Cerebellar cortex (tissue), 1 donor: ENCODE measurements at places on chromosomes 4 and X.

DNA sequence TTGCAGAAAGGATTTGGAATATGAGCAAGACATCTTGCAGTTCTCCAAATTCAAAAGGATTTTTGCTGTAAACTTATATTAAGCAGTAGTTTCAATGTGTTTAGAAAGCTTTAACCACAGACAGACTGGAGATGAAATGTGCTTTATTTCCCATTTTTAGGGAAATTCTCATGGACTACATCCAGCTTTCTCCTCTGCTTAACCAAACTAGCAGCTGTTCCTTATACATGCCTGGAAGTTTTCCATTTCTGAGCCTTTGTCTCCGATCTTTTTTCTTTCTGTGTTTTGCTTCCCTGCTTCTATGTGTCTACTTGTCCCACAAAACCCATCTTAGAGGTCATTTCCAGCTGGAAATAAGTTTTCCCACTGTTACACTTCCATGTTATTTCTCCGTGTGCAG, 41.6 kb downstream of the TMA16 start:
- peak; percentile 45 for DNase-seq

DNA sequence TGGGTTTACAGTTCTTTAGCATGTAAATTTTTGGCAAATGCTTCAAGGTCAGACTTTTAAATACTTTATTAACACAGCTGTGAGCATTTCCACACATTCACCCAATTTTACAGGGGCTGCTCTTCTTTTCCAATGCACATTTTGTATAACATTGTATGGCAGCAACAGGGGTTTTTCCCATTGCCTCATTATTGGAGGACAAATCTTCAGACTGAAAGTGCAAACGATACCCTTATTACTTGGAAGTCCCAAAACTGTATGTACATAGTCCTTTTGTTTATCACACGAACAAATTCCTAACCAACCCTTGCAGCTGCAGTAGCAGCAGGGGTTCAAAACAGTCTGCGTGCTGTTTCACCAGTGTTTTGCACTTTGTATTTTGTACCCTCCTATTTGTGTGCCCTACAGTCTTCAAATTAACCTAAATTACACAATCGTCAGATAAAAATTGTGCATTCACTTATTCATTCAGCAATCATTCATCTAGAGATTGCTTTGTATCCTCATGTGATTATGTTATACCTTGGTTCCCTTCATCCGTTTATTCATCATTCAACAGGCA, 330.7 kb upstream of the RASGEF1B start:
- no peak for DNase-seq

DNA sequence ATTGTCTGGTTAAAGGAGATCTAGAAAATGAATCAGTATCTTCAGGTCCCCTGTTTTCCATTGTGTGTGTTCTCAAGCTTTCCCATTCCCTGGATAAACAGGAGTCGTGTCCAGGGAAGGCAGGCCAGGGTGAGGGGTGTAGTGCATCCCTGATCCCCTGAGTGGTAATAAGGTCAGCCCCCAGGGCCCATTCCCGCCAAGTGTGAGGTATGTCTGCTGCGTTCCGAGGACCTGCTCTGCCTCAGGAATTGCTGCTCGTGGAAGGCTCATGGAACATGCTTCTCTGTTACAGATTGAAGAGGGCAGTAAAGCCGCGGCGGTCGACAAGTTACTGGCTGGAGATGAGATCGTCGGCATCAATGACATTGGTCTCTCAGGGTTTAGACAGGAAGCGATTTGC, 87.1 kb downstream of the SHROOM2 start:
- no peak for DNase-seq

DNA sequence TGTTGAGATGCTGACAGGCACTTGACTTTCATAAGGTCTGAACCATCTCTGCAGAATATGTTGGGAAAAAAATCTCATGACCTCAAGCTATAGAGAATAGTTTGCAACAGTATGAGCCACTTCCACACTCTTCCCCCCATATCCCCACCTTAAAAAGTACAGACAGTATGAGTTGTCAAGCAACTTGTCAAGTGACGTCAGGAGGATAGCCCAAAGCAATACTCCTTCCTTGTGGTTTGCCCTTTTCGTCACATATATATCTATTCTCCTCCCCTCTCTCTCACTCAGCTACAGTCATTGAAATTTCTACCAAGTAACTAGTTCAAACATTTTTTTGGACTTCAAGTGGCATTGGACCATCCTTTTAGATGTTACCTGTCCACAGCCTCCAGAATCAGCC, 67.7 kb downstream of the MCF2 start:
- DNase-seq, result peak; percentile 7

DNA sequence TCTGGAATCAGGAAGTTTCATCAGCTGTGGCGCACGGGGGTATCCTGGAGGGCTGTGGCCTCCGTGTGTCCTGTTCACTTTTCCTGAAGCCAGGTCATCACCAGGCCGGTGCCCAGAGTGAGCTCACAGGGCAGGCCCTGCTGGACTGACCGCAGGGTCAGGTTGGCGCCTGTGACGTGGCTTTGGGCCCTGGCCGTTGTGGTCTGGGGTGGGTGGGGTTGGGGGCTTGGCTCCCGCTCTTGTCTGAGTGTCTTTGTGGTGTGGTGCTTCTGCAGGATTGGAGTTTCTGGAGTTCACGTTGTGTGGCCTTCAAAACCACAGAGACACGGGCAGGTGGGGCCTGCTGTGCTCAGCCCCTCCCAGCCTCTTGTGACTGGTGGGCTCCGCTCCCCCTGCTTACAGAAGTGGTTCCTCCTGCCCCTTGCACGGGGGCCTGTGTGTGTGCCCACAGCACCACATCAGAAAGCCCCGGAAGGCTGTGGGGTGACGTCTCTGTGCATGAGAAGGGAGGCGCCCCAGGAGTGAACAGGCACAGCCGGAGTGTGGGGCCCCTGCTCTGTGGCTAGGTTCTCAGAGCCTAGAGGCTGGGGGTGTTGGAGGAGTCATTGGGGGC, 9.5 kb downstream of the RGS12 start:
- DNase-seq, result no peak

- no peak for DNase-seq
Measured at GRCh38 chrX:53115550-53115874, 21.6 kb downstream of the KANTR start.

- no peak for DNase-seq
Measured at GRCh38 chrX:67784712-67785111, 240.9 kb downstream of the AR start.

DNA sequence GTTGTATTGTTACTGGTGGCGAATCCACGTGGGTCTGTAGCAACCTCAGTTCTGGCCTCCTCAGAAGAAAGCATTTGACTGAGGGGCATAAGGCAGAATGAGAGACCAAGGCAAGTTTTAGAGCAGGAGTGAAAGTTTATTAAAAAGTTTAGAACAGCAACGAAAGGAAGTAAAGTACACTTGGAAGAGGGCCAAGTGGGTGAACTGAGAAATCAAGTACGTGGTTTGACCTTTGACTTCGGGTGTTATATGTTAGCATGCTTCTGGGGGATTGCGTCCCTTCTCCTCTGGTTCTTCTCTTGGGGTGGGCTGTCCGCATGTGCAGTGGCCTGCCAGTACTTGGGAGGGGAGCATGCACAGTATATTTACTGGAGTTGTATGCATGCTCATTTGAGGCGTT, 232.7 kb upstream of the GATB start:
- DNase-seq, result no peak

- no peak for DNase-seq
Measured at GRCh38 chr4:95198961-95199360, 349.8 kb downstream of the UNC5C start.

DNA sequence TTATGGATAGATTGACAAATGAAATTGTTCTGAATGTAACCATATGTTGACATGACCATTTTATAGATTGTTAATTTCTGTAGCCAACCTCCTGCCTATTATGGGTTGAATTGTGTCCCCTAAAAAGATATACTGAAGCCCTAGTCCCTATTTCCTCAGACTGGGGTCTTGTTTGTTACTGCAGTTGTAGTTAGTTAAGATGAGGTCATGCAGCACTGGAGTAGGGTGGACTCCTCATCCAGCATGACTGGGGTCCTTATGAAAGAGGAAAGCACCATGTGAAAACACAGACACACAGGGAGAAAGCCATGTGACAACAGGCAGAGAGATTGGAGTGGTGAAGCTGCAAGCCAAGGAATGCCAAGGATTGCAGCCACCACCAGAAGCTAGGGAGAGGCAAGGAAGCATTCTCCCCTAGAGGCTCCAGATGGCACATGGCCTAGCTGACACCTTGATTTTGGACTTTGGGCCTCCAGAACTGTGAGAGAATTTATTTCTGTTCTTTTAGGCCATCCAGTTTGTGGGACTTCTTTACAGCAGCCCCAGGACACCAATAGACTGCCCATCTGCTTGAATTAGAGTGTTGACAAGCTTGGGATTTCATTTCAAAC, 14.0 kb downstream of the MTM1 start:
- DNase-seq, result no peak

- DNase-seq, result no peak
Measured at GRCh38 chrX:78650906-78651437, 8.2 kb downstream of the RTL3 start.

GRCh38 chr4:123506011-123506695, 109.6 kb downstream of the SPRY1 start:
- no peak for DNase-seq

- no peak for DNase-seq
Measured at GRCh38 chrX:7294483-7294882, 146.5 kb upstream of the PUDP start.

- DNase-seq, result no peak
Measured at GRCh38 chr4:182828360-182829025, 88.7 kb downstream of the DCTD start.

DNA sequence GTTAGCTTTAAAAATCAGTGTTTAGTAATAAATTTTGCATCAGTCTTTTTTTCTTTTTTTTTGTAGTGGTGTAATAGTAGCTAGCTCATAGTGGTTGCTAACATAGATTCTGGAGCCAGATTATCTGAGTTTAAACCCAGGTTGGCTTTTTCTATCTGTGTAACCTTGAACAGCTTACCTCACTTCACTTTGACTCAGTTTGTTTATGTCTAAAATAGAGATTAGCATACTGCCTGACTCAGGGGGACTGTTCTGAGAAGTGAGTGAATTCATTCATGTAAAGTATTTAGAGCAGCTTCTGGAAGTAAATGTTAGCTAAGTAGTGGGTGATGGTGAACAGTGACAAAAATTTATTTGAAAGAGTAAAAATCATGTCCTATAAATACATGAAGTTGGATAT, 32.9 kb downstream of the CPEB2 start:
- DNase-seq, result no peak

GRCh38 chr4:55618546-55619143, 17.5 kb downstream of the NMU start:
- no peak for DNase-seq

GRCh38 chr4:58063404-58064160, 953.4 kb upstream of the IGFBP7 start:
- no peak for DNase-seq

- DNase-seq, result no peak
Measured at GRCh38 chr4:88843067-88843685, 145.5 kb upstream of the NAP1L5 start.

- DNase-seq, result no peak
Measured at GRCh38 chr4:40466789-40467188, 131.7 kb downstream of the CHRNA9 start.

DNA sequence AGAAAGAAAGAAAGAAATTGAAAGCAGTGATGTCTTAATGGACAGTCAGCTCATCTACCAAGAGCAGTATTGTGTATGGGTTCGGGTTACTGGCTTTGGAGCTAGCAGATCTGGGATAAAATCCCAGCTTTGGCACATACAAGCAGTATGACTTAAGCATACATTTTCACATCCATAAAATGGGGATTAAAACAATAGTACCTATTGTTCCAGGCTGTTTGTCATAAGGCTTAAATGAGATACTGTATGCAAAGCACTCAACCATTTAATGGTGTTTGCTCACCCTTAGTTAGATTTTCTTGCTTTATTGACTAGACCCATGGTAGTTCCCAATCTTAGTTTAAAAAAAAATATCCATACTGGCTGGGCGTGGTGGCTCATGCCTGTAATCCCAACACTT, 7.8 kb upstream of the TMEM164 start:
- DNase-seq, result no peak

GRCh38 chr4:17018013-17018412, 119.6 kb upstream of the LDB2 start:
- DNase-seq, result no peak

GRCh38 chr4:109754093-109754857, 24.4 kb upstream of the PLA2G12A start:
- DNase-seq, result no peak

DNA sequence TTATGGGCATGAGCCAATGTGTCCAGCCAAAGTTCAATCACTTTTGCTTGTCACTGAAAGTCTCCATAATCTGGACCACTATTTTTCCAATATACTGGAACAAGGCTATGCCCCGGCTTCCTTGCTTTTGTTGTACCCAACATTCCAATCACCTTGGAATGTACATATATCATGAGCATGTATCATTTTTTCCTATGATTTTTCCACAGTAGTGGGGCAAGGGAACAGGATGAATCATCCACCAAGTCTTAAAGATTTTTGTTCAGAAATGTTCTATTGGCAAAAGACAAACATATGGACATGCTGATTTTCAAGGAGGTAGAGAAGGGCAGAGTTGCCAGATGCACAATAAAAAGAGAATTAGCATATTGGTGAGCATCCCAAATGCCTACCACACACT, 548.1 kb upstream of the INTU start:
- DNase-seq, result no peak

- no peak for DNase-seq
Measured at GRCh38 chrX:40056420-40056819, 41.3 kb downstream of the BCOR start.

DNA sequence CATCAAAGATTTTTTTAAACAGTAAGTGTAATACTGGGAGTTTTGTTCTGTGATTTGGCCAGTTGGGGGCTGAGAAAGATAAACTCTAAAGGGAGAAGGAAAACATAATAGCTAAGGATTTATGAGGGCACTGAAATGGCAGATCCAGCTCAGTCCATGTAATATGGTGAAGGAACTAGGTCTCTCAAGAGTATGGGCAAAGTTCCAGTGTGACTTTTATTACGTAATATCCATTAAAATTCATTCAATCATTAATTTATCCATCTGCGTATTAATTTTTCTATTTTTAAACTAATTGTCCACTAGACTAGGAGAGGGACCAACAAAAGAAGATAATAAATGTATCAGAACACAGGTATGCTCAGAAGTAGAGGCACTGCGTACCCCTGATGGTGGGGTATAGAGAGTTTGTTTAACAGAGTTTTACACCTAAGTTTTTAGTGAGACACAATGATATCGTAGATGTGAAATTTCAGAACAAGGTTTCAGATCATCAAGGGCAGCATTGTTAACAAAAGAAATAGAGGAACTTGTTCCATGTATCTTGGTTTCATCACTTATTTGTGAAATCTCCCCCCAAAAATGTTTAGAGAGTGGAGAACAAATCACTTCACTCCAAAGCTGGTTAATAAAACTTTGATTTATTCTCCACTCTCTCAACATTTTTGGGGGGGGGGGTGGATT, 351.1 kb downstream of the GRXCR1 start:
- no peak for DNase-seq

DNA sequence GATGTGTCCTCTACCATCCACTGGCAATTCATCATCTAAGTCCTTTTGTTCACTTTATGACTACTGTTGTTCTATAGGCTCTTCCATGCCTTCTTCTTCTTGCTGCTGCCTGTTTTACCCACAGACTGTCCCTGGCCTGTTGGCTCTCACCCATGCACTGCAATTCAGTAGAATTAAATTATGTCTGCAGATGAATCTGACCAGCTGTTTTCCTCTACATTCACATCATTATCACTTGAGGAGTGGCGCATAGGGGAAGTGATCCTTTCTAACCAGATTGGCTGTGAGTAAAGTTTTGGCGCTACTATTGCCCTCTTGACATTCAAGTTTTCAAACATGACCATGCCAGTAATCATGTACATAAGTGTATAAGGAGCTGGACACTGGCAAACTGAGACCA, 91.7 kb downstream of the FRMPD4 start:
- no peak for DNase-seq

- DNase-seq, result no peak
Measured at GRCh38 chr4:185311113-185311888, 84.4 kb downstream of the LRP2BP start.

GRCh38 chr4:56360071-56360470, 27.2 kb downstream of the AASDH start:
- no peak for DNase-seq
